PC-9 (cell line): ENCODE measurements at places on chromosomes 3 and 15. TPM values are rescaled to one million over a fixed set of nuclear protein-coding genes. Genes with fewer than 3 reads are reported as not detected.
A peak's percentile ranks its signal among the peaks of the same experiment; 100 is the strongest.

DNA sequence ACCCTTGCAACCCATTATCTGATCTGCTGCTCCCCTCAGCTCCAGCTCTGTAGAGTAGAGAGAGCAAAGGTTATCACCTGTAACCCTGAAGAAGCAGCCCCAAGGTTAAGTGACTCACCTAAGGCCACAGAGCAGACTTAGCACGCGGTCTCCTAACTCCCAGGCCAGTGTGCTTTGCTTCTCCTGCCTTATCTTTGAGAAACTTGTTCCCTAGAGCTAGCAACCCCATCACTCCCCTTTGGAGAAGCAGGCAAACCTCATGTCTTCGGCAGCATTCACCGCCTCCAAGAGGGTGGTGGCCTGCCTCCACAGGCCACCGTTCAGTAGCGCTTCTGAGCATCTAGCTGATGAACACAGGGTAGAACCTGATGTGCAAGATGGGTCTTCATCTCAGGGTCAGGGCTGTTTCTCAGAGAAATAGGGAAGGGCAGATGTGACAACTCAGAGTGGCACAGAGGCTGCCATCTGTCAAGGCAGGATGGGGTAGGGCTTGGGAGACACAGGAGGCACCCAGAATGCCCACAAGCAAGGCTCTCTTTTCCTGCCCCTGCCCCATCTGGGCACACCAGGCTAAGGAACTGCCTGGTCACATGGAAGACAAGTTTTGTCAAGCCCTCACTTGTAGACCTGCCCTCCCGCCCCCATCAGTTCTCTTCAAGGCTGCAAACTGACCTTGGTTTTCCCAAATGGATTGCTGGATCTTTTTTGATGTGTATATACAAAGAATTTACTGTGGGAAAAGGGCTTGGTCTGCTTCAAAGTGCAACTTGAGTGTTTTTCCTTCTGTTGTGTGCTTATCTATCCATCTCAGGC lies 34.9 kb upstream of the CLK3 start:
- no peaks in the 10 kb centered on the region for H3K27me3 ChIP-seq
- no peak overlapping the region for H3K27ac ChIP-seq
- DNase-seq, result no peak
- no peak overlapping the region for H3K4me3 ChIP-seq
- H3K4me1 ChIP-seq, result no peaks in the 10 kb centered on the region

DNA sequence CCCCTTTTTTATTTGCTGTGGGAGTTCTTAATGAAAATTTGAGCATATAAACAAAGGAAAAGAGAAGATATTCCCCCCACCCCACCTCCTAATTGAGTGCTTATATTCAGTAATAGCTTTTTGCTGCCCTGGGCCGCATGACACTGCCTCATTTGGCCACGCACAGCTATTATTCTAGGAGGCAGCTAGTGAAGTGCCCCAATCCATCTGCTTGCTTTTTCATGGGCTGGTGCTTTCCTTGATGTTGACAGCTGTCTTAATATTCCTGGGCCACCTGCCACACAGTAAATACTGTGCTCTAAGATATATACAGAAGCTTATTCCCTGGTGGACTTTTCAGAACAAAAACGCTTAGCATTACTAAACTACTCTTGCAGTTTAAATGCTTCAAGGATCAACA lies 3.8 kb upstream of the CRYBG3 start:
- H3K27me3 ChIP-seq, result no peaks in the 10 kb centered on the region
- DNase-seq, result no peak
- H3K27ac ChIP-seq, result no peak overlapping the region

- no peaks in the 10 kb centered on the region for H3K27me3 ChIP-seq
- peak overlapping the region; percentile 8; the same call in 1 of the 2 replicates for H3K4me3 ChIP-seq
- no peaks in the 10 kb centered on the region for H3K36me3 ChIP-seq
- peak overlapping the region; percentile 61 for H3K27ac ChIP-seq
- H3K4me1 ChIP-seq, result peaks cover 23% of the 10 kb centered on the region
Observed at GRCh38 chr3:27544372-27544865, 60.2 kb upstream of the SLC4A7 start.

- no peak overlapping the region for H3K27ac ChIP-seq
- DNase-seq, result no peak
- H3K4me1 ChIP-seq, result no peaks in the 10 kb centered on the region
Observed at GRCh38 chr3:53748512-53749271, 97.5 kb downstream of the CHDH start.

DNA sequence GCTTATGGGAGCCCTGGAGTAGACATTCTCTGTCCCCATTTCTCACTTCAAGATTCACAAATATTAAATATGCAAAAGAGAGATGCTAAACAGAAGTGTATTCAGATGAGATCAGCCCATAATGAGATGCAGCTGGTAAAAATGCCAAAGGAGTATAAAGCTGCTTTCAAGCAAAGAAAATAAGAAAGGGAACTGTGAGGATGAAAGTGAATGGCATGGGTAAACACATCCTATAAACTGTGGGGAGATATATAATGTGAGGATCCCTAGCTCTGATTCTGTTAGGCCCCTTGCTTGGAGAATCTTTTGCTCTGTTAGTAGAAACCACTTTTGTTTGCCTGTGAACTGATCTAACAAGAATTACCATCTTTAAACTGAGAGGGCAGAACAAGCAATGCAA lies 396.6 kb downstream of the SOX2 start:
- H3K4me3 ChIP-seq, result no peak overlapping the region
- H3K27ac ChIP-seq, result no peak overlapping the region
- DNase-seq, result no peak
- no peaks in the 10 kb centered on the region for H3K36me3 ChIP-seq
- no peaks in the 10 kb centered on the region for H3K4me1 ChIP-seq

DNA sequence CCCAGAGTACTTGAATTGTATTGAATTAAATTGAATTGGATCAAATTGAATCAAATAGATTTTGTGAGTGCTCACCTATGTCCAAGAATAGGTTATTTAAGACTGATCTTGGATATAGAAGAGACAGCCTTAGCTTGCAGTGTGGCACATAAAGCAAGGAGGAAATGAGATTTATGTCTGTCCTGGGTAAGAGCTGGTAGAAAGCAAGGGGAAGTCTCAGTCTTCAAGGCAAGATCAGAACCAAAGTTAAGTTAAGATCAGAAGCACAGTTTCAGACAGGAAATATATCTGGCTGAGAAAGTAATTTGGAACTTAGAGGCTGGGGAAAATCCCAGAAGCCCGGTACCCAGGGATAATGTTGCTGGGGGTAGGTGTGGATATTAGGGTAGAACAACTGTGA lies 244.4 kb upstream of the ARPP21 start:
- H3K4me3 ChIP-seq, result no peak overlapping the region
- H3K27ac ChIP-seq, result no peak overlapping the region
- no peaks in the 10 kb centered on the region for H3K27me3 ChIP-seq
- H3K36me3 ChIP-seq, result no peaks in the 10 kb centered on the region
- H3K4me1 ChIP-seq, result no peaks in the 10 kb centered on the region
- DNase-seq, result no peak

Gene ADGRG7
- total RNA-seq, result not detected in 2 replicates

Gene AGBL1
- not detected in 2 replicates for total RNA-seq

Gene TMIE
- total RNA-seq, result 6.0 and 6.5 TPM in 2 replicates
